CD14-positive monocyte (primary cell): ENCODE measurements at places on chromosomes 6 and 20. TPM values are rescaled to one million over a fixed set of nuclear protein-coding genes. Genes with fewer than 3 reads are reported as not detected.

SLC35D3 gene
- not detected for polyA plus RNA-seq

REM1 gene
- polyA plus RNA-seq, result not detected

KIF25 gene
- not detected in 2 replicates for polyA plus RNA-seq

SAMD5 gene
- polyA plus RNA-seq, result not detected

SPTLC3 gene
- polyA plus RNA-seq, result not detected

GHRH gene
- not detected for polyA plus RNA-seq

SMLR1 gene
- not detected for polyA plus RNA-seq

XKR7 gene
- polyA plus RNA-seq, result not detected

DNMT3B gene
- polyA plus RNA-seq, result 0.39 TPM

OR12D3 gene
- not detected for polyA plus RNA-seq

RIPPLY2 gene
- not detected for polyA plus RNA-seq

PKHD1 gene
- polyA plus RNA-seq, result not detected

TSPO2 gene
- polyA plus RNA-seq, result not detected

ASIP gene
- polyA plus RNA-seq, result not detected

LST1 gene
- 1,103 TPM for polyA plus RNA-seq

FAM83C gene
- not detected for polyA plus RNA-seq

PSORS1C2 gene
- polyA plus RNA-seq, result not detected

SIRPG gene
- polyA plus RNA-seq, result 0.52 TPM

LY86 gene
- polyA plus RNA-seq, result 609 TPM

EYS gene
- polyA plus RNA-seq, result 0.01 TPM in 1 of 2 replicates, not detected in the other

TCP11 gene
- polyA plus RNA-seq, result not detected

GSTA3 gene
- not detected for polyA plus RNA-seq

C4B gene
- 0.18 TPM for polyA plus RNA-seq

RBL1 gene
- 0.73 and 2.4 TPM in 2 replicates for polyA plus RNA-seq

MUCL3 gene
- polyA plus RNA-seq, result not detected

LRFN2 gene
- not detected in 2 replicates for polyA plus RNA-seq

NRN1 gene
- polyA plus RNA-seq, result not detected

TMEM74B gene
- not detected for polyA plus RNA-seq

PET117 gene
- polyA plus RNA-seq, result 19.5 TPM

LZTS3 gene
- not detected for polyA plus RNA-seq

POU3F2 gene
- polyA plus RNA-seq, result not detected

OR2W1 gene
- not detected for polyA plus RNA-seq

CAGE1 gene
- polyA plus RNA-seq, result not detected

OPRM1 gene
- polyA plus RNA-seq, result not detected

BCAS1 gene
- polyA plus RNA-seq, result not detected

C4A gene
- 8.4 and 12.6 TPM in 2 replicates for polyA plus RNA-seq

DEFB132 gene
- not detected for polyA plus RNA-seq

TRIM40 gene
- not detected for polyA plus RNA-seq

PROCR gene
- polyA plus RNA-seq, result 0.43 TPM

RAET1E gene
- not detected for polyA plus RNA-seq

TPBG gene
- 0.39 TPM for polyA plus RNA-seq

UBD gene
- polyA plus RNA-seq, result not detected

EBF4 gene
- 0.10 and 0.12 TPM in 2 replicates for polyA plus RNA-seq

AGER gene
- polyA plus RNA-seq, result not detected

IFNGR1 gene
- polyA plus RNA-seq, result 70.5 and 204 TPM in 2 replicates

CAP2 gene
- not detected in 2 replicates for polyA plus RNA-seq

HCK gene
- polyA plus RNA-seq, result 526 TPM

ZNF831 gene
- polyA plus RNA-seq, result 0.01 and 0.03 TPM in 2 replicates

IPCEF1 gene
- polyA plus RNA-seq, result 10.6 and 29.7 TPM in 2 replicates

CD93 gene
- polyA plus RNA-seq, result 26.0 TPM

TXLNB gene
- polyA plus RNA-seq, result 0.08 and 0.25 TPM in 2 replicates

SLC22A2 gene
- polyA plus RNA-seq, result not detected

TREM1 gene
- 105 and 240 TPM in 2 replicates for polyA plus RNA-seq

POM121L2 gene
- not detected for polyA plus RNA-seq

PNLDC1 gene
- polyA plus RNA-seq, result 0.43 and 0.56 TPM in 2 replicates

SLC26A8 gene
- 0.52 TPM for polyA plus RNA-seq

ABHD12 gene
- polyA plus RNA-seq, result 20.3 and 21.7 TPM in 2 replicates
